Activated CD4-positive, alpha-beta T cell treated with anti-CD3 and anti-CD28 coated beads for 36 hours (primary cell): ENCODE measurements at places on chromosomes 13 and 19. TPM values are rescaled to one million over a fixed set of nuclear protein-coding genes. Genes with fewer than 3 reads are reported as not detected.

- no peak for DNase-seq
Observed at GRCh38 chr13:110885516-110885915, 29.4 kb downstream of the ANKRD10 start.

- DNase-seq, result no peak
Observed at GRCh38 chr13:106472621-106473020, 62.8 kb downstream of the EFNB2 start.

DNA sequence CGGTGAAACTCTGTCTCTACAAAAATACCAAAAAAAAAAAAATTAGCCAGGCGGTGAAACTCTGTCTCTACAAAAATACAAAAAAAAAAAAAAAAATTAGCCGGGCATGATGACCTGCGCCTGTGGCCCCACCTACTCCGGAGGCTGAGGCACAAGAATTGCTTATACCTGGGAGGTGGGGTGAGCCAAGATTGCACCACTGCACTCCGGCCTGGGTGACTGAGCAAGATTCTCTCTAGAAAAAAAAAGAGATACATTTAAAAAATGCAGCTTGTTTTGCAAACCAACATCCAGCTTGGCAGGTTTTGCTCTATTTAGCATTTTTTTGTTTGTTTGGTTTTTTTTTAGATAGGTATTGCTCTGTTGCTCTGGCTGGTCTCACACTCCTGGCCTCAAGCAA is 6.7 kb upstream of the PGPEP1 start:
- no peak for DNase-seq

GRCh38 chr13:114058051-114058867 is 74.2 kb downstream of the RASA3 start:
- no peak for DNase-seq

- DNase-seq, result no peak
Observed at GRCh38 chr19:47021536-47022139, 2.0 kb downstream of the NPAS1 start.

DNA sequence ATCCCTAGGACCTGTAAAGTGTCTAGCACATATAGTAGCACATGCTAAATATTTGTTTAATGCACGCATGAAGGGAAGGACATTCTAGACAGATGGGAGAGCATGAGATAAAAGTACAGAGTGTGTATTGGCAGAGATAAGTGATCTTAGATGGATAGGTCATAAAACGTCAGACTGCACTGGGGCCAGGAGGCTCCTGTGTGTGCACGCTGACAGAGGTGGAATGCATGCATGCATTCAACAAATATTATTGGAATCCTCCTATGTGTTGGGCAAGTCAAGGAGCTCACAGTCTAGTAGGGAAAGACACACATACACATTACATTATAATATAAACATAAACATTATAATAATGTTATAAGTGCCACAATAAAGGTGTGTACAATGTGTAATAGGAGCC is 73.3 kb downstream of the FGF9 start:
- DNase-seq, result no peak

DNA sequence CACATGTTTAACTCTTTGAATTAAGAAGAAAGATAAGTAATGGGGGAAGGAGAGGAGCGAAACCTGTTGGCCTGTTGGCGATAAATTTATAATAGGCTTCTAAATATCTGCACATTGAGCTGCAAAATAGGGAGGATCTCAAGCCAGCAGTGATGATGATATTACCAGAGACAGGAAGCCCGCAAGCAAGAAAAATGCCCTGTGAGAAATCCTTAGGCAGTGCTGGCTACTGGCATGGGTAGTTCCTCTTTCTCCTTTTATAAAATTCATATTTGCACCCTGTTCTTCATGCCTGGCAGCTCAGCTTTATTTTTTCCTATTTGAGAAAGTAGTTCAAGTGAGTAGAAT is 858 bp upstream of the USP12 start:
- DNase-seq, result peak; percentile 18

DNA sequence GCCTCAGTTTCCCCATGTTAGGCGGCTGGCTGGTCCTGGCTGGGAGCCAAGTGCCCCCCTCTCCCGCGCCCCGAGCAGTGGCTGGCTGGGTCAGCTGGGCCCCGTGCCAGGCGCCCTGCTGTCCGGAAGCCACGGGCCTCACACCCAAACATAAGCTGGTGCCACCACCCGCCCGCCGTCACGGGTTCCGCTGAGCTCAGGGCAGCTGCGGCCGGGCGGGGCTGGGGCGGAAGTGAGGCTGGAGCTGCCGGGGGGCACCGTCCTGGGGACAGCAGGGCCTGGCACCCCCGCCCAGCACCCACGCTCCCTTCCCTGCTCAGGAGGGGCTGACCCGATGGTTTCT is 19.3 kb downstream of the HCN2 start:
- DNase-seq, result no peak

- no peak for DNase-seq
Observed at GRCh38 chr13:79724348-79725103, 243.6 kb downstream of the NDFIP2 start.

DNA sequence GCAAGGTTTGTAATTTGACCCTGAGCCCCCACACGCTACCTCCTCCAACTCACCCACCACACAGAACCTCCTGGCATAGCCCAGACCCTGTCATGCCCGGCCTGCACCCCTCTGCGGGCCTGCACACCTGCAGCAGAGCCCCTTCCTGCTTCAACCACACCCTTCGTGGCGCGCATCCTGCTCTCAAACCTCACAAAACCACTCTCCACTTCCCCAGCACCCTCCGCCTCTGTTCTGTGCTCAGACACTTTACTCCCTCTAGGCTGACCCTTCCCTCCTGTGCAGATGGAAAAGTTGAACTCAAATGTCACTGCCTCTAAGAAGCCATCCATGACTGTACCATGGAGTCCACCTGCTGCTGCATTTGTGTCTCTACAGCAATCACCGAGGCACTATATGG is 28.5 kb downstream of the FAAP24 start:
- no peak for DNase-seq

- DNase-seq, result no peak
Observed at GRCh38 chr13:51697855-51698254, 106.1 kb downstream of the DHRS12 start.

DNA sequence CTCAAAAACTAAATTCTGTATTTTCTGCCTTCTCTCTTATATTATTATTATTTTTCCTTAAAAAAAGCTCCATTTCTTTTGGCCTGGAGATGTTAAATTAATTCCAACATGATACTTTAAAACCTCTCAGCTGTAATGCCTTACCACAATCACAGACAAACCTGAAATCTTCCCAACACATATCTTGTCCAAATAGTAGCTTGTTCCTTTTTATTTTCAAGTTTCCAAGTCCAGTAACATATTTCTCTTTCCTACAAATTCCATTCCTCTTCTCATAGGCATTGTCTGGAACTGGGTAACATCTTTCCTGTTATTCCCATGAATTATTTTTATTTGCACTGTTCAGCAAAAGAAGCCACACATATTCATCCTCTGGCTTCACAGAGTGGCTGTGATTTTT is 137.0 kb downstream of the SLITRK6 start:
- no peak for DNase-seq

- no peak for DNase-seq
Observed at GRCh38 chr13:91134803-91135184, 212.7 kb upstream of the MIR17HG start.

DNA sequence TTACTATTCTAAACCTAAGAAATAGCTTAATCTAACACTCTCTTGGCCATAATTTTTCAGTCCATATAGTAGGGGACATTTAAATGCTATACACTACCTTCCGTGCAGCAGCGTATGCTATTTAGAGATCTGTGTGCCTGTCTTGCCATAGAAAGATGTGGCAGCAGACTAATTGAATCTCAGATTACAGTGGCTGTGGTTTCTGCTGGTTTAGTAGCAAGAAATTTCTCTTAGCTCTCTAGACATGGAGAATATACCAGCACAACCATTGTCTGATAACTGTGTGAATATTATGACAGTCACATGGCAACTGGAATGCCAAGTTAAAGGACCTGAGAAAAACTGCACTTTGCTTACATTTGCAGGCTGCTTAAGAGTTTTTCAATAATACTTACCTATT is 672.4 kb upstream of the MIR17HG start:
- no peak for DNase-seq

DNA sequence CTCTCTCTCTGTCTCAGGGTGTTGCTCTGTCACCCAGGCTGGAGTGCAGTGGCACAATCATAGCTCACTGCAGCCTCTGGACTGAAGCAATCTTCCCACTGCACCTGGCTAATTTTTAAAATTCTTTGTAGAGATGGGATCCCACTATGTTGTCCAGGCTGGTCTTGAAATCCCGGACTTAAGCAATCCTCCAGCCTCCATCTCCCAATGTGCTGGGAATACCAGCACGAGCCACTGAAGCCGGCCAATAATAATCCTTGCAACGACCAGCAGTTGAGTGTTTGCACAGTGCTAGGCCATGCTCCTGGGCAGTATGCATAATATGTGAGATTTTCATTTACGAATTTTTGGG is 640 bp upstream of the EPOR start:
- no peak for DNase-seq

DNA sequence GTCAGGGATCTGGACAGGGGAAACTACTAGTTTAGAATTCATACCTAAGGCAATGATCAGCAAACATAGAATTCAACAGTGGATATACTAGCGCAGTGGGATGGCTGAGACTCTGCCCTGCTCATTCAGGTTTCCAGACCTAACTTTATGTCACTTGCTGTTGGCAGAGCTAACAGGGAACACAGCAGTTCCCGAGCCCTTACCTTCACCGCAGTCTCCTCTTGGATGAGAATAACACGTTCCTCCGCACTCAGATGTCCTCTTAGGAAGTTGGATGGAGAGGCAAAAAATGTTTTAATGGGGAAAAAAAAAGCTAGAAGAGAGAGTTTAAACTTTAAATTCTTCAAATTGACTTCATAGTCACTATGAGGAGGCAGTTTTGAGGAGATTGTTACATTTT is 159.7 kb upstream of the FREM2 start:
- no peak for DNase-seq

DNA sequence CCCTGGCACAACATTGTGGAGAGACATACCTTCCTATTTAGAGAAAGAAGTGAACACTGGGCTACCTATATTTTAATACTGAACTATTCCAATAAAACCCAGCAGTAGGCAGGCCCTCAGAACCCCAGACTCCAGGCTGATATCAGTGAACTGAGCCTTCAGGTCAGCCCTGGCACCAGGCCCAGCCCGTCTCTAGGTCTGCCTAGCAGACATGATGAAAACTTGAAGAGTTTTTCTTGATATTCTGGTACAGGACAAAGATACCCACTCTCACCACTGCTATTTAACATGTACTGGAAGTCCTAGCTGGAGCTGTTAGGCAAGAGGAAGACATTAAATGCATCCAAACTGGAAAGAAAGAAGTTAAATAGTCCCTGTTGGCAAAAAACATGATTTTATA is 396.6 kb upstream of the SPRY2 start:
- DNase-seq, result no peak

GRCh38 chr19:32450217-32450616 is 44.6 kb downstream of the DPY19L3 start:
- DNase-seq, result no peak

GRCh38 chr13:43551897-43552456 is 234.8 kb downstream of the ENOX1 start:
- no peak for DNase-seq

Gene CPAMD8
- total RNA-seq, result 0.41 TPM

Gene OVOL3
- not detected for total RNA-seq

Gene LHB
- total RNA-seq, result 0.39 TPM

Gene FFAR3
- 2.4 TPM for total RNA-seq

Gene ZNF132
- total RNA-seq, result 4.4 TPM

Gene CYP2A7
- not detected for total RNA-seq
